Left ventricle myocardium superior (tissue), 1 donor: ENCODE measurements at places on chromosomes 5 and 9. TPM values are rescaled to one million over a fixed set of nuclear protein-coding genes. Genes with fewer than 3 reads are reported as not detected.

DNA sequence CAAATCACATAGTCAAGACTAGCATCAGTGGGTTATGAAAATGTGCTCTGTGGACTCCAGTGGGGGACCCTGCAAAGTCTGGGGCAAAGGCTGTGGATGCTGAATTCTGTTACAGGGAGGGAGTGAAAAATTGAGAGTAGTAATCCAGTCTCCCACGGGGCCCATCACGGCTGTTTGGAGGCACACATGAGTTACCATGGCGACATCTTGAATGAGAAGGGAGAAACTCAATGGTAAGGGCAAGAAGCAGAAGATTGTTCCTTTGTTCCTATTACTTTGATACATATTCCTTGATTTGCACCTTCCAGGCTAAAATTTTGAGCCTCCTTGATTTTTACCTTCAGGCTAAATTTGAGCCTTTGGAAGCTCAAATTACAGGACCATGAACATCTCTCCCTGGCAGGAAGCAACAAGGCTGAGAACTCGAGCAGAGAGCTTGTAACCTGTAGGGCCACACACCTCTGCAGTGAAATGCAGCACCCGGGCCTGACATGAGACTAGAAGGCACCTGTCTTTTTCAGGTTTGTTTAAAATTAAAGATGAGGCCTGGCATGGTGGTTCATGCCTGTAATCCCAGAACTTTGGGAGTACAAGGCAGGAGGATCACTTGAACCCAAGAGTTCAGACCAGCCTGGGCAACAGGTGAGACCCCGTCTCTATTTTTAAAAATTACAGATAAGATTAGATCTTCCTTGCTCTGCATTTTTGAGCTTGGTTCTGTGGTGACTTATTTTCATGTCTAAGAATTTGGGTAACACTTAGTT lies 31.0 kb upstream of the ZFR start:
- no peak for DNase-seq

DNA sequence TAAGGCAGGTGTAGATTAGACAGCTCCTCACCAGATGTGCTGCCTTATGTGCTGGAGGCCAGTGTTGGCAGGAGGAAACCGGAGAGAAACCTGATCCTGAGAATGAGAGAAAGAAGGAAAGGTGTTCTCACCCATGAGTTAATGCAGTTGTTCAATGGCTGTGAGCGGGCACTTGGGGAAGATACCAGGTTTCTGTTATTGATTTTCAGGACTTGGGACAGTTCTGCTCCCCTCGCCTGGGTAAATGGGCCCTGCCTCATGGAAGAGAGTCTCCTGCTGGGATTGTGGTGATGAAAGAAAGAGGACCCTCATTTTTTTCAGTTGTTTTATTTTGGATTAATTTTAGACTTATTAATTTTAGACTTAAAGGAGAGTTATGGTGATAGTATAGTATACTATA lies 59.5 kb downstream of the EGFLAM start:
- no peak for DNase-seq

C7 gene
- 199 TPM for total RNA-seq

RASGRF2 gene
- 6.5 TPM for total RNA-seq

PJA2 gene
- total RNA-seq, result 75.7 TPM

OLFML2A gene
- total RNA-seq, result 38.0 TPM
